Jurkat, Clone E6-1 (cell line): ENCODE measurements at places on chromosomes 5 and 9.
A peak's percentile ranks its signal among the peaks of the same experiment; 100 is the strongest.

GRCh38 chr9:131043646-131044045 is 34.7 kb downstream of the LAMC3 start:
- no peak for DNase-seq

GRCh38 chr5:3265936-3266335 is 329.7 kb upstream of the IRX1 start:
- no peak for DNase-seq

GRCh38 chr9:122004589-122004988 is 88.5 kb downstream of the TTLL11 start:
- DNase-seq = no peak

GRCh38 chr9:100401042-100401441 is 25.9 kb upstream of the MSANTD3 start:
- no peak for DNase-seq

DNA sequence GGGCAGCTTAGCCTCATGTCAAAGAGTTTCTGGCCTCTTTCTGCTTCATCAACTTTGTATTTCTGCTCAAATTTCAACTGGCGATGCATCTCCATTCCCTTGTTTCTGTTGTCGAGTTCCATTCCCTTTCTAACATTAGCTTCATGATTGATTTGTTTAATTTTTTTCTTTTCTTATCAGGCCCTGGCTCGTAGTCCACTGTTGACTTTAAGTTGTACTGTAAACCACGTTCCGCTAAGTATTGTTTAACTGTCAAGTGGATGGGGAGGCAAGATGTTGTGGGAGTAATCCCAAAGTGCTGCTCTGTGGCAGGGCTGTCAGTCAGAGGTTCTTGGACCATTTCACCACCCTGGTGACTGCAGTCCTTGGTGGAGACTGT is 309.1 kb downstream of the PSAT1 start:
- DNase-seq = no peak

DNA sequence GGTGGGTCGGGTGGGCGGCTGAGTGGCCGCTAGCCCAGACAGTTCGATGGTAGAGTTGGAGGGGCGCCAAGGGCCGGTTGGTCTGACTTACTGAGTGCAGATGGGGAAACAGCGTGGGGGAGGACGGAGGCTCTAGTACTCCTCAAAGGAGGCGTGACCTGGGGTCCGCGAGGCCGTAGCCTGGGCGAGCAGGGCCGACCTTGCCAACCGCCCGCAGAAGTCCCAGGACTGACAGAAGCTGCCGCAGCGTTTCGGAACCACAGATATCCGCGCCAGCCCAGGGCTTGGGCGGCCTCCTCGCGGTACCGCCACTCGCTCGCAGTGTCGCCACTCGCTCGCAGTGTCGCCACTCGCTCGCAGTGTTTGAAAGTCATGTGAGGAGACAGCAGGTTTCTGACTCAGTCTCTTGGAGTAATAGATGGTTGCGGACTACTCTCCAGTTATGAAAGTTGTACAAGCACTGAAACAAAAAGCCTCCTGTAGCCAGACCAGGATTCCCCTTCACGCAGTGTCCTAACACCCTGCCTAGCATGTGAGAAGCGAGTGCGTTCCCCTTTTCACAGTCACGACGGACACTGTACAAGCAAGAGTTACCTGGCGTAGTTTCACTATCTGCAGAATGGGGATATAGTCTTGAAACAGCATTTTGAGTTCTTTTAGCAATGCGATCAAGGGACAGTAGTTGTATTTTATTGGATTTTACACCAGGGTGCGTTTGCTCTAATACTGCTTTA is 674 bp downstream of the TMEM38B start:
- peak; percentile 39 for DNase-seq

DNA sequence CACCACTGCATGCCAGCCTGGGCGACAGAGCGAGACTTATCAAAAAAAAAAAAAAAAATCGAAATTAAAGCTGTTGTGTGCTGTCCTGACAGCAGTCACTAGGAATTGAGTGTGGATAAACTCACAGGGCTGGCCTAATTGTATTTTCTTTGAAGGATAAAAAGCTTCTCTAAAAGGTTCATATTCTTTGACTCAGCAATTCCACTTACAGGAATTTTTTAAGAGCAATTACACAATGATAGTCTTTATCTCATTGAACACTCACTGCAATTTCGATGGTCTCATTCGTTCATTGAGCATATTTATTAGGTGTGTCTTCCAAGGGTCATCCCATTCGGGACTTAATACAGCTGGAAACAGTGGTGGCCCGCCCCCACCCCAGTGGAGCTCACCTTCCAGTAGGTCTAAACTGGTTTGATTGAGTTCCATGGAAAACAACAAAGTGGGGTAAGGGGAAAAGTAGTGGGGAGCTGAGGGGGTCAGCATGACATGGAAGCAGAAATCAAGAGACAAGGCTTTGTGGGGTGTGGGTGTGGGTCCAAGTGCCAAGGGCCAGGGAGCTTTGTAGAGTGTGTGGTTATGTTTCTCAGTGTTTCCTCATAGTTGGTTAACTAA is 6.7 kb downstream of the CDK9 start:
- DNase-seq = no peak

DNA sequence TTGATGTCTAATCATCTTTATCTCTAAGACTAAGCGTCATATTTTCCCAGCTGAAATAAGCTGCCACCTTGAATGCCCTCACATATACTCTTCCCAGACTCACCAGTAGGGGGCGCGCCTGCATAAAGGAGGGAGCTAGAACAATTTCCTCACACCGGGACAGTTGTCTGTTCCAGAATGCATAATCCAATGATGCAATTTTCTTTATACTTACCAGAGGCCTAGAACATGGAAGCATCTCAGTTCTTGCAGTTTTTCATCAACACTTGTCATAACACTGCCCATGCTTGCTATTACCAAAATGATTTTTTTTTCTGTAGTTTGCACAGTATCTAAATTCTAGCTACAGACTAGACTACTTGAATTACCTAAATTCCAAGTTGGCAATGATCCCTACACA is 203.9 kb downstream of the FRMD3 start:
- peak; percentile 56 for DNase-seq

- DNase-seq = no peak
These were observed 120.6 kb upstream of the GABRP start for GRCh38 chr5:170662966-170663365.

GRCh38 chr9:134393582-134394280 is 67.5 kb downstream of the RXRA start:
- DNase-seq = no peak

- no peak for DNase-seq
These were observed 11.7 kb downstream of the MED7 start for GRCh38 chr5:157130925-157131324.

- no peak for DNase-seq
These were observed 566.2 kb downstream of the BNC2 start for GRCh38 chr9:16304301-16304700.
